ENCODE measurements at places on chromosomes 16 and 17.

DNA sequence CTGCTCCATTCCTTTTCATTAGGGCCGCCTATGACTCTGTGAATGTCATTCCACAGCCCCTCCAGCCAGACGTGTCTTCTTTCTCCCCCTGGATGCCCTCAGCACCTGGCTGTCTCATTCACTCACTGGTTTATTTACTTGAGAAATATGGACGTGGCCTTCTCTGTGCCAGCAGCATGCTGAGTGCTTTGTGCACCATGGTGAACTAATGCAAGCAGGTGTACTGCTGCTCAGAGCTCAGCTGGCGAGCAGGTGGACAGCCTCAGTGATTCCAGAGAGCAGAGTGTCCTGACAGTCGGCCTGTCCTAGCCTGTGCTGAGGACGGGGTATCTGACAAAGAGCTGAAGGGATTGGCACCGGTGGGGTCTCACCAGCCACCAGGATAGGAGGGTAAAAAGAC lies 96.7 kb downstream of the GNAO1 start:
- DNase-seq, result no peak

GRCh38 chr17:38702166-38702915 lies 2.7 kb upstream of the MLLT6 start:
- peak; percentile 86 for DNase-seq

- DNase-seq, result no peak
Measured at GRCh38 chr17:57078274-57078673, 6.8 kb upstream of the AKAP1 start.

DNA sequence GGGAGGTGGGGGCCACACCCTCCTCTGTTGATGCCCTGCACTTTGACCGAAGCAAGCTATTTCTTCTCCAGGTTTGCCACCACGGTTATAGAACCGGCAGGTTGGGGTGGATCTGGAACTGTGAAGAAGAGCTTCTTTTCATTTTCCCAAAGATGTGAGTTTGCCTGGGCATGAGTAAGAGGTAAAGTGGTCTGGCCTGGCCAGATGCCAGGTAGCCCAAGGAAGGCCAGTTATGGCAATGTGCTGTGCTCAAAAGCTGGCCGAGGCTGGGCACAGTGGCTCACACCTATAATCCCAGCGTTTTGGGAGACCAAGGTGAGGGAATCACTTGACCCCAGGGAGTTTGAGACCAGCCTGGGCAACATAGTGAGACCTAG lies 18.7 kb downstream of the ATP6V0D1 start:
- DNase-seq, result no peak

DNA sequence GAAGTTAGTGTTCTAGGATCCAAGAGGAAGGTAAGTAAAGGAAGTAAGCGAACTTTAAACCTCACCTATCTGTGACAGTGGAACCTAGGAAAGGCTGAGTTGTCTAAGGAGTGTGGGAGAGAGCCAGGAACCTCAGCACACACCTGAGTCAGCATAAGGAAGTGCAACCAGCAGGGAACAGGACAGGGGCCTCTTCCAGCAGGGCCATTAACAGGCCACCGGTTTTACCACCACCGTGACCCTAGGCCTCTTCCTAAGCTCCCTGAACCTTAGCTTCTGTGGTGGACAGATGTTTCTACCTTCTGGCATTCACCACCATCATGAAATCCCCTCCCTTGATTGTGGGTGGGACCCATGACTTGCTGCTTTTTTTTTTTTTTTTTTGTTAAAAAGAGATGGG lies 26.7 kb upstream of the GPATCH8 start:
- DNase-seq, result no peak

DNA sequence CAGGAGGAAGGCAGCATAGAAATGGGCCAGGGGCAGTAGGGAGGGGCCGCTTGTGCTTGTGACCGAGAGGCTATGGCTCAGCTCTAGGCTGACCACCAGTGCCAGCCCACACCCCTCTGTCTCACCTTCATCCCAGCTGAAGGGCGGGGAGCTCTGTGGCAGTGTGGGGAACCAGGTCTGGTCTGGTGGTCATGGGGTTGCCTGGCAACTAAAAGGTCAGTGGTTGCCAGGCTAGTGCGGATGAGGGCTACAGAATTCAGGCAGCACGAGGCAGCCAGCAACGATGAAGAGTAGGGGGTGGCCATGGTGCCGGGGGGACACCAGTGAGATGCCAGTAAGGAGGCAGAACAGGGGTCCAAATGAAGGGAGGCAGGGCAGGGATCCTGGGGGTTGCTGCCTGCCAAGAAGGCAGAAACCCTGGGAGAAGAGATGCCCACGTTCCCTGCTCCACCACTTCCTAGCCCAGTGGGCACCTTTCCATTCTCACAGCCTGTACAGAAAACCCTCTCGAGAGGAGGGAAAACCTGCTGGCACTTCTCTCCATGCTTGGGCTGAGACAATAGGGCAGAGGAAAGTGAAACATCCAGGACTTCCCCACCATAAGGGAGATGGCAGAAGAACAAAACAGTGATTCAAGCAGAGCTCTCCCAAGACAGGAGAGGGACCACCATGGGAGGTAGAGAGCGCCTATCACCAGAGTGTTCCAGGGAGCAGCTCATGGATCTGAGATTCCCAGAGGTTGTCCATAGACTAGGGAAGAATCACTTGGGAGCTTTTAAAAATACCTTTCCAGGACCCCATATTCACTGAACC lies 39.7 kb downstream of the SRCIN1 start:
- DNase-seq, result no peak

DNA sequence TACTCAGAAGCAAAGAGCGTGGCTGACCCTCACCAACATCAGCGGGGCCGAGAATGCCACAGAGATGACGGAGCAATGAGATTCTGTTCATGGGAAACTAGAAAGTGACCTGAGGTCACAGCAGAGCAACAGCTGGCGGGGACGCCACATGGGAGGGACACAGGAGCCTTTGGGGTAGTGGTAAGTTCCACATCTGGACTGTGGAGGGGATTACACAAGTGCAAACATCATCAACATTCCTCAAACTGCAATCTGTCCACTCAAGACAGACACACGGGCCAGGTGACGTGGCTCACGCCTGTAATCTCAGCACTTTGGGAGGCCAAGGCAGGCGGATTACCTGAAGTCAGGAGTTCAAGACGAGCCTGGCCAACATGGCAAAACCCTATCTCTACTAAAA lies 11.2 kb downstream of the HAGH start:
- no peak for DNase-seq

DNA sequence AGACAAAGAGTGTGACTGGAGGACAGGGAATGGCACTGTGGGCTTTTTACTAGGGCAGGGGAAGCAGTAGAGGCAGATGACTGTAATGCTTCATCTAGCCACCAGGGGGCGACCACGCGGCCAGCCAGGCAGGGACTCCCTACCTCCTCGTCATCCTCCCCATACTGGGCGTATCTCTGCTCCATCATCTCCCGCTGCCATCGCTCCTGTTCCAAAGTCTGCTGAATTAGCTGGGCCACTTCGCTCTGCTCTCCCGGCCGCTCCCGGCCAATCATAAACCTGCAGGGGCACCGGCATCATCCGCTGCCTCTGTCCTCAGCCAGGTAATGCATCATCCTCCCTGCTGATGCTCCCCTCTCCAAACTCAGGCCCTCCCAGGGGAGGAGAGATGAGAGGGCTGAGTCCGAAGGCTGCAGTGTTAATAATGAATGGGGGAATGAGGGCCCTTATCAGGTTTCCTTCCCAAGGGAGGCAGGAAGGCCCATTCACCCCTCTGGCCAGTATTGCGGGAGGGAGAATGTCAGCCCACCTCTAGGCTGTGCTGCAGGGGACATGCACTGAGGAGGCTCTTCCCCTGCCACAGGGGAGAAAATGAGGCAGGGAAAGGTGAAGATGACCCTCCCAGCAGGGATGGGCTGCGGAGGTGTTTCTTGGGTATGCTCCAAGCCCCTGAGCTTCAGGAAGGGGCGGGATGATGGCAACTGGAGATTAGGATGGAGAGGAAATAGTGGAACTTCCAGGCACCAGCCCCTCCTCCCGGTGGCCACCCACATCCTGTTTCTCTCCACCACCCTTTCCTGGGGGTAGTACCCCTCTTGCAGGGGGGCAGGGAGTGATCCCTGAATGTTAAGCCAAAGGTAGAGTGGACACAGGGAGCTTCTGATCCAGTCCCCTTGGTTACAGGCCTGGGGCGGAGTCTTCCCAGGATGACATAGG lies 10.3 kb upstream of the SAMD14 start:
- DNase-seq, result peak; percentile 76

DNA sequence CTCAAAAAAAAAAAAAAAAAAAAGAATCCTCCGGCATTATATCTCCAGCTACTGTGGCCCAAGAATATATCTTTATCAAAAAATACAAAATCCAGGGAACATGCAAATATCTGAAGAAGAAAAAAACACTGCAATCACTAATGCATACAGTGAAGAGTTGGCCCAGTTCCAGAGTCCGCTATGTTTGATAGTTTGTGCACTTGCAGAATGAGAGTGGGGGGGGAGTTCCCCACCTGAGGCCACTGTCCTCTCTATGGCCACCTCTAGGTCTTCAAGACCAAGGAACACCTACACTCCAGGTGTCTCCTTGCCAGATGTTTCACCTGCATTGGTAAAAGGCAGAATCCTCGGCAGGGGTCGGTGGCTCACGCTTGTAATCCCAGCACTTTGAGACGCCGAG lies 4.0 kb downstream of the ZNF785 start:
- DNase-seq, result no peak

DNA sequence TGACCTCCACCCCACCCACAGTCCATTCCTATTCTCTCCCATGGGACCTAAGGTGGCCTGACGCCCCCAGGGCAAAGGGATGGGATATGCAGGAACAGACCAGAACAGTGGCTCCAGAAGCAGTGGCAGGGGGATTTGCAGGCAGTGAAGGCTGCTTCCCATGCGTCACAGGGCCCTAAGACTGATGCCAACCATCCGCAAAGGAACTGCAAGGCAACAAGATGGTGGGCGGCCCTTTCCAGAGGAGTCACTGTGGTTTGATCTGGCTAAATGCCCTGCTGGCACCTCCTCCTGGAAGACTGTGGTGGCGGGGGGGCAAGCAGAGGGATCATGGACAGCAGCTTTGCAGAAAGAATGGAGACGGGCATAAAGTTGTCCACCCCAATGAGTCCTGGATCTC lies 4.4 kb upstream of the SLC39A11 start:
- no peak for DNase-seq

DNA sequence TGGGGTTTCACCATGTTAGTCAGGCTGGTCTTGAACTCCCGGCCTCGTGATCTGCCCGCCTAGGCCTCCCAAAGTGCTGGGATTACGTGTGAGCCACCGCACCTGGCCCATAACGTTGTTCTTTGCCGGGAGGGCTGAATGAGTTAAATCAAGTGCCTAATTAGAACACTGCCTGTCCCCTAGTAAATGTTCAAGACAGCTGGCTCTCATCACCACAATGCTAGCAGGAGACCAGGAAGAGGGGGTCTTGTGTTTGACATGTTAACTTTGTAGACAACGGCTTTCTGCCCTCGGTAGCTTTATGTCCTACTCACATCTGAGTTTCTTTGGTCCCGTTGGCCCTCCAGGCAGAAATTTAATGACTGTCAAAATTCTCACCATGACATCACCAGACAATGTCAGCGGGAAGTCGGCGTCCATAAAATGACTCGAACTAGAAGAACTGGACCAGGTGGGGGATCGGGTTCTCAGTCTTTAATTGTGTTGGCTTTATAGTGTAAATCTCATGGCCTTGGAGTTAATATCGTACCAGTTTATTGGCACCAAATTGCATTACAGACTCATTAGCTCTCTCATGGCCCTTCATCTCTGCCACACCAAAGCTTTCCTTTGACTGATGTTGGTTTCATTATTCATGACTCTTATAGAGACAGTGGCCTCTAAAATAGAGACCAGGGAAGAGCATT lies 11.4 kb upstream of the ITPRIPL2 start:
- no peak for DNase-seq

DNA sequence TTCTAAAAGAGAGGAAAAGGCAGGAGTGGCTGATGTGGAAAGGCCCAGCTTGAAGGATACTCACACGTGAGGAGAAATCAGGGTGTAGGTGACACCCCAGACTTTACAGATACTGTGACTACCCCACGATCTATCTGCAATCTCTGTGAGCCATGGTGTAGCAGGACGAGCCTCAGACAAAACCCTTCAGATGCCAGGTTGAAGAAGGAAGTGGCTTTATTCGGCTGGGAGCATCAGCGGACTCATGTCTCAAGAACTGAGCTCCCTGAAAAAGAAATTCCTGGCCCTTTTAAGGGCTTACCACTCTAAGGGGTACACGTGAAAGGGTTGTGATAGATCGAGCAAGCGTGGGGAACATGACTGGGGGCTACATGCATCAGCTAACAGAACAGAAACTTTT lies 4.7 kb upstream of the SLC6A4 start:
- DNase-seq, result no peak

- no peak for DNase-seq
Measured at GRCh38 chr17:13405807-13406206, 195.9 kb downstream of the HS3ST3A1 start.

DNA sequence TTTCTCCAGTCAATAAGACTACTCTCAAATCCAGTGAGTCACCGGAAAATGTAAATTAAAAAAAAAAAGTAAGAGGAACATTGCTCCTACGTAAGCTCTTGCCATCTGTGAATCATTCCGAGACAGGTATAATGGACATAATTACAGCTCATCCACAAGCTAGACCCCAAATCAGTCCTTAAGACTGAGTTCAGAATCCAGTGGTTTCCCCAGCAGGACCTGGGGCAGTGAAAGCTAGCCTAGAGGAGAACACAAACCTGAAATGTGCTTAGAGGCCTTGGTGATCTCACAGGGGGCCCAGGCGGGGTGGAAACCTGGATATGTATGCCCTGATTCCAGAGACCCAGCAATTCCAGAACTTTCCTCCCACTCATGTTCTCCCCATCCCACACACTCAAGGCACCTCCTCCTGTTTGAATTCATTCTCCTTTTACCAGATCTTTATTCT lies 132.0 kb downstream of the COPRS start:
- DNase-seq, result no peak

- DNase-seq, result no peak
Measured at GRCh38 chr17:68878226-68878885, 76.8 kb downstream of the ABCA8 start.

- no peak for DNase-seq
Measured at GRCh38 chr17:56505154-56505756, 88.2 kb upstream of the NOG start.

DNA sequence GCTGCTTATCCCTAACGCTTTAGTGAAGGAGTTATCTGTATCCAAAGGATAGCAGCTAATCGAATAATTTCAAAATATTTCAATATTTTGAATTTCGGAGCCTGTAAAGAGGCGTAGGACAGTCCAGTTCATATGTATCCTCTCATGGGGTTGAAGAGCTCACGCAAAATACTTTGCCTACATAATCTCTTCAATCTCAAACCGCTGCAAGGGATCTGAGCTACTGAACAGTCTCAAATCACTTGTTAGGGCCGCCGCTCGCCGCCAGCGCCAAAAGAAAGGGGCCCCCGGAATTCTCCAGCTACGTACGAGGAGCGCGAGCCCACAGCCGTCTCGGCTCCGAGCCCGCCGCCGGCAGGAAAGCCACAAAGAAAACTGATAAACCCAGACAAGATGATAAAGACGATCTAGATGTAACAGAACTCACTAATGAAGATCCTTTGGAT lies 601 bp upstream of the RFWD3 start:
- no peak for DNase-seq
